NCI-H1105 treated with DMSO at 0.1 percent for 48 hours (cell line): ENCODE measurements at places on chromosomes 6 and 20.

GRCh38 chr6:120918137-120918536 lies 416.1 kb downstream of the TBC1D32 start:
- no peak for DNase-seq

GRCh38 chr6:30493643-30494250 lies 4.4 kb downstream of the HLA-E start:
- no peak for DNase-seq

DNA sequence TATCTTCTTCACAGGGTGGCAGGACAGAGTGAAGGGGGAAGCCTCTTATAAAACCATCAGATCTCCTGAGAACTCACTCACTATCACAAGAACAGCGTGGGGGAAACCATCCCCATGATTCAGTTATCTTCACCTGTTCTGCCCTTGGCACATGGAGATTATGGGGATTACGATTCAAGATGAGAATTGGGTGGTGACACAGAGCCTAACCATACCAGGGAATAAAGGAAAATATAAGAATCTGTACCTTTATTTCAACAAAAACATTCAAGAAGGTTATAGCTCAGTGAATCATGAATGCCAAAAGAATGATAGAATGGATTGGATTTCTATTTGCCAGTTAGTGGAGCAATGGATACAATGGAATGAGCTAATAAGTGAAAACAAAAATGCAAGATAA lies 214.4 kb downstream of the PTPRK start:
- no peak for DNase-seq

- DNase-seq = no peak
These were observed 123.5 kb upstream of the IFNGR1 start for GRCh38 chr6:137342607-137343190.

DNA sequence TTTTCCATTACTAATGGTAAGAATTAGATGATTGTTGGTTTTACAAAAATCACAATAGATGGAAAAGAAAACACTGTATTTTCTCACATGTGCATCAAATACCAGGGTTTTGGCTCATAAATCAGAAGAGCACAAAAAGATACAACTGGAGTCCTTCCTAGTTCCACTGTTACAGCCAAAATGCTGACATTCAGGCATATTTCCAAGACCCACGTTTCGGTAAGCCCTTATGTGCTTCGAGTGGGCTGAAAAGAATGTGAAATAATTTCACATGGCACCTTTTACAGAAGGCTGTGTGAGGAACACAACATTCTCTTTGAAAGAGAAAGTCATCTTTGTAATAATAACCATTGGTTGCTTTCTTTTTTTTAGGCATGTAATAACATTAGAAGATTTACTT lies 326.7 kb upstream of the FLRT3 start:
- no peak for DNase-seq

- no peak for DNase-seq
These were observed 189.7 kb upstream of the NOX3 start for GRCh38 chr6:155645325-155645724.

- DNase-seq = peak; percentile 76
These were observed at the start of gene PCMTD2 for GRCh38 chr20:64255361-64256281. TSS of gene PCMTD2 (plus strand) at chr20:64255748. CDS start at chr20:64259966, 4,218 bp downstream.

DNA sequence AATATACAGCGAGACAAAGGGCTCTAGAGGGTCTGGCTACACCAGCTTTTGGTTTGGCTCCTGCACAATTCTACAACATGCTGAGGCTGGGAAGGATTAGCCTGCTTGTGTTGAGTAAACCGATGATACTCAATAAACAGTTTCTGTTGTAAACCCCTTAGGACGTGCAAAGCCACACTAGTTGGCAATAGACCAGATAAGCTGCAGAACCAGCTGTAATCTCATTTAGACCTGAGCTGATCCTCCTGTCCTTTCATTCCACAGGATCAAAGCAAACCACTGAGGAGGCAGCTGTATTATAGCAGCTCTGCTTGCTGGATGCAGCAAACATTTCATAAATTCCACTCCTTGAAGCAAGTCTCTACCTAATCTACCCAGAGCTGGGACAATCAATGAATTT lies 79.7 kb downstream of the MMS22L start:
- DNase-seq = peak; percentile 9

DNA sequence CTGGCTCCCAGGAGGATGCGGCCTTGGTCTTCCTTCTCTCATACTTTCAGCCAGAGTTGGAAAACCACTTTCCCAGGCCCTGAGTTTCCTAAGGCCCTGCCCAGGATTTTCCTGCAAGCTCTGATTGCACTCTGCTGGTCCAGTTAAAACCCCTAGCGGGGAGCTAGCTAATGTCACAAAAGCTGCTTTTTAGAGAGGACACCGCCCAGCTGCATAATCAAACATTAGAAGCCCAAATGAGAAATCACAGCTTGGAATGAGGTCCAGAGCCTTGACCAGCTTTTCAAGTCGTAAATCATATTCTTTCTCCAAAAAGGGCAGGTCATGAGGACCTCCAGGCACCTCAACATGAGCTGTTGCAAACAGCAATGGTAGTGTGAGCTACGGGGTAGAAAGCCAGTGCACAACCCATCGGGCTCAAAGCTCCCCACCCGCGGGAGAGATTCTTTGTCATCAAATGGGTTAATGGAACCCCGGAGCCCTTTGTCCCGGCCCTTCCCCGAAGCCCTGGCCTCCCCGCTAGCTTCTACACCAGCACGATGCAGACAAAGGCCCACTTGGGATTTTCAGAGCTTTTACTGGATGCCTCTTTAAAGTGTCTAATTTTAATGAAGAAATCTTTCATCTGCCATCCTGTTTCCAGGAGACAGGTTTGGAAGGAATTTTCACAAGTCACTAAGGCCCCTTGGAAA lies 134.0 kb downstream of the SCML4 start:
- no peak for DNase-seq

- no peak for DNase-seq
These were observed 12.0 kb downstream of the DEFB114 start for GRCh38 chr6:49951926-49952325.

DNA sequence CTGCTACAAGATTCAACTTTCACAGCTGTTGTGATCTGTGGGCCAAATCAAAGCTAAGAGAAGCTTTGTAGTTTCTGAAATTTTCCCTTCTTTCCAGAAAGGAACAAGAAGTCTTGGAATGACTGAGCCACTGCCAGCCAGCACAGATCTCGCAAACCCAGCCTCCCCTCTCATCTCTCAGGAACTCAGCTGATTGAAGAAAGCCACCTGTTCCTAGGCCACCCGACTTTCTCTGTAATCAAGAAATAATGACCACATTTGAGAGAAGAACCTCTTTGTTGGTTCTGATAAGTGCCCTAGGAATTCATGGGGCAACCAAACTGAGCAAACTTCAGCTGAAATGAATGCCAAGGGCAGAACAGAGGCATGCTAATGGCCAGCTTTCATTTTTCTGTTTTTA lies 61.7 kb downstream of the HDGFL1 start:
- DNase-seq = no peak

GRCh38 chr6:44926556-44926955 lies 401.6 kb upstream of the RUNX2 start:
- DNase-seq = no peak

- no peak for DNase-seq
These were observed 118.4 kb downstream of the SASH1 start for GRCh38 chr6:148460876-148461646.

- DNase-seq = no peak
These were observed 23.0 kb upstream of the STK38 start for GRCh38 chr6:36570264-36570663.

GRCh38 chr6:34423254-34423653 lies 2.6 kb downstream of the RPS10 start:
- DNase-seq = no peak

- no peak for DNase-seq
These were observed 548 bp downstream of the GNL1 start for GRCh38 chr6:30555816-30556065.

GRCh38 chr20:45589725-45590124 lies 10.6 kb upstream of the WFDC8 start:
- DNase-seq = no peak

DNA sequence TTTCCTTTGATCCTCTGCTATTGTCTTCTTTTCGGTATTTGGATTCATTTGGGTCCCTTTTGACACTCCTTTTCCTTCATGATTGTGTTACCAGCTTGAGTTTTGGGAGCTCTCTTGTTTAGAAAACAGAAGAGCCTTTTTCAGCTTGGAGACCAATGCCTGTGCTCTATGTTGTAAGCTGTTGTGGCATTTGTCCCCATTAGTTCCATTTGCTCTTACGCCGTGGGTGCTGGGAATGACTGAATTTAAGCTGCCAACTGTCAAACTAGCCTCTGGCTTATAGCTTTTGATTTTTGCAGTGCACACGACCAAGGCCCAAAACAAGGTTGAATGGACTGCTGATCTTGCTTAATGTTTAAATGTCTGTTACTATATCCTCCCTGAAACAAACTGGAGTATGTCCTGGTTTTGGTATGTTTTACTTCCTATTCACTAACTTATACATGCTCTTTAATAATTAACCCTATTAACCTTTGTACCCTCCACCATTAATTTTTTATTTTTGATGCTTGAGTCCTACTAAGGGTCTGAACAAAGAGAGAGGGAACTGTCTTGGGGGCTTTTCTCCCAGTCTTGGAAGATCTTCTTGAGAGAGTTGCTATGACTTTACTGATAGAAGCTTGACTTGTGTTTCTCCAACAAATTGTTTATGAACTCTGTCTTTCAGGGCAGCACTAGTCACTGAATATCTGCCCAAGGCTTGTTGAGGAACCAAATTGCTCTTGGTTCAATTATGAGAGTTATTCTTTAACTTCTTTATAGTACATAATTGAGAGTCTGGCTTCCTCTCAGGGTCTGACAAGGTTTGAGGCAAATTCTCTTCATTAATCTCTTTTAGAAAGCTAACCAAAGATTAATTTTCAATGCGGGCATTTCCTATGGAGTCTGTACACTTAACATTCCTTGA lies 100.3 kb upstream of the SIRPG start:
- DNase-seq = no peak

- DNase-seq = peak; percentile 46
These were observed 439.4 kb downstream of the PHF3 start for GRCh38 chr6:64074981-64075380.

GRCh38 chr20:43832096-43832816 lies 82.4 kb upstream of the TOX2 start:
- DNase-seq = no peak

- DNase-seq = peak; percentile 75
These were observed 27.8 kb downstream of the PAQR8 start for GRCh38 chr6:52389626-52390360.

DNA sequence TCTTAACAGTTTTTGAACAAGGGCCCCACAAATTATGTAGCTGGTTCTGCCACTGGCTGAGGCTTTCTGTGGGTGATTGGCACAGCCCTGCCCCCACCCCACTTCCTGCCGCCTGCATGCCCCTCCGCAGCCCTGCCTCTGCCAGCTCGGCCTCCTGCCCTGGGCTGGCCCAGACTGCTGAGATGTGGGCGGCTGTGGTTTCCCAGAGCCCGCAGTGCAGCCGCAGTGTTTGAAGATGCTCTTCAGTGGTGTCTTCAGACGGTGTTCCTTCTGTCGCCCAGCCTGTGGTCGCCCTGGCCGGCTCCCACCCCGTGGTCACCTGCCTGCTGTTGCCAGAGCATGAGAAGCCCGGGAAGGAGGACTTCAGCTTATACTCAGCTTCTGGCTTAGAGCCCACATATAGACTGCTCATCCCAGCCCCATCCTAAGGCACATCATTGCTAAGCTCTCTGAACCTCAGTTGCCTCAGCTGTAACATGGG lies 154.3 kb downstream of the VEGFA start:
- no peak for DNase-seq

DNA sequence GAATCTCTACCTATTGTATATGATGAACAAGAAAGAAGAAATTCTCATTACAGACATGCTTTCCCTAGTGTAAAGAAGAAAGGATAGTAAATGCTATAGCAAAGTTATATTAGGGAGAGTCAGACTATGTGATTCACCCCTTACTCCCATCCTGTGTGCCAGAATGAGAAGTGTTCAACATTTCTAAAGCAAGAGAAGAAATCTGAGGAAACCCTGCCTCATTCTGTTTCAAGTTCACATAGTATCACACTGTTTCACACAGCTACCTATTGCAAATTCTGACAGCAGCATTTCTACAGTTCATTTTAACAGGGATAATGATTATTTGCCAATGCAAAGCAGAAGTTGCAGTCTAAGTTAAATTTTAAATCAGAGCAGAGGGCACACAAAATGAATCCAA lies 267.2 kb upstream of the TCF21 start:
- no peak for DNase-seq

- DNase-seq = no peak
These were observed 438.4 kb upstream of the ADGRB3 start for GRCh38 chr6:68196645-68197044.

DNA sequence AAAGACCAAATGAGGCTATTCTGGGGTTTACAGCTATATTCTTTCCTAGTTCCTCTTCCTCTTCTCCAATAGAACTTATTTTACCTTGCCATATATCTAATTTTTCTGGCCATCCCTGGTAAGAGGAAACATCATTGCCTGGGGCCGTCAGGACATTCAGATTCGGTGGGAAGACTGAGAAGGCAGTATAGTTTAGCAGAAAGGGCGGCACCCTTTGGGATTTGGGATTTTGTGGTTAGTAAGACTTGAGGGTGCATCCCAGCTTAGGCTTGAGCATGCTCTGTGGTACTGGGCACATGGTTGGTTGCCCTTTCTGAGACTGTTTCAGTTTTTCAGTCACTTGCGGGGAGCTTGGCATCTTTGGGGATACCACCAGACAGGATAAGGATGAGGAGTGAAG lies 21.1 kb downstream of the SCUBE3 start:
- DNase-seq = no peak

DNA sequence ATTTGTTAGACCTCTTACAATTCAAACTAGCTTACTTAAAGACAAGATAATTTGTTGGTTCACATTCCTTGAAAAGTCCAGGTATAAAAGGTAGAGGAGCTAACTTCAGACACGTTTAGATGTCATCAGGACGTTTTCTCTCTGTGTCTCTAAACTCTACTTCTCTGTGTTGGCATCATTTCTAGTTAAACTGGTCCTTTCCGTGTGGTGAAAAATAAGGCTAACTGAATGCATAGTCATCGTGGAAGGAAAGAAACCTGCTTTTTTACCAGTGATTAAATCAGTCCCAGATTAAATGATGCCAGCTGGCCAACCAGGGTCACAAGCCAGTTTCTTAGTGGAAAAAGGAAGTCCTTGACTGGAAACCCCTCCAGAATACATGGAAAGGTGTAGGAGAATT lies 168.4 kb upstream of the AHI1 start:
- no peak for DNase-seq

GRCh38 chr20:23120936-23121750 lies 35.0 kb upstream of the CD93 start:
- no peak for DNase-seq
